ENCODE measurements at places on chromosomes 1 and 21. TPM values are rescaled to one million over a fixed set of nuclear protein-coding genes. Genes with fewer than 3 reads are reported as not detected.

Gene PLA2G2A
- 6.2 TPM for total RNA-seq

Gene TMCO1
- total RNA-seq: 28.7 TPM

Gene CELA2A
- total RNA-seq: not detected

GRCh38 chr1:30527511-30528140, 195.8 kb downstream of the MATN1 start:
- H3K4me1 ChIP-seq: peaks cover 46% of the 10 kb centered on the region
- H3K4me3 ChIP-seq: no peak overlapping the region
- peak; percentile 71 for DNase-seq
- H3K36me3 ChIP-seq: no peaks in the 10 kb centered on the region
- peak overlapping the region; percentile 91 for H3K27ac ChIP-seq

DNA sequence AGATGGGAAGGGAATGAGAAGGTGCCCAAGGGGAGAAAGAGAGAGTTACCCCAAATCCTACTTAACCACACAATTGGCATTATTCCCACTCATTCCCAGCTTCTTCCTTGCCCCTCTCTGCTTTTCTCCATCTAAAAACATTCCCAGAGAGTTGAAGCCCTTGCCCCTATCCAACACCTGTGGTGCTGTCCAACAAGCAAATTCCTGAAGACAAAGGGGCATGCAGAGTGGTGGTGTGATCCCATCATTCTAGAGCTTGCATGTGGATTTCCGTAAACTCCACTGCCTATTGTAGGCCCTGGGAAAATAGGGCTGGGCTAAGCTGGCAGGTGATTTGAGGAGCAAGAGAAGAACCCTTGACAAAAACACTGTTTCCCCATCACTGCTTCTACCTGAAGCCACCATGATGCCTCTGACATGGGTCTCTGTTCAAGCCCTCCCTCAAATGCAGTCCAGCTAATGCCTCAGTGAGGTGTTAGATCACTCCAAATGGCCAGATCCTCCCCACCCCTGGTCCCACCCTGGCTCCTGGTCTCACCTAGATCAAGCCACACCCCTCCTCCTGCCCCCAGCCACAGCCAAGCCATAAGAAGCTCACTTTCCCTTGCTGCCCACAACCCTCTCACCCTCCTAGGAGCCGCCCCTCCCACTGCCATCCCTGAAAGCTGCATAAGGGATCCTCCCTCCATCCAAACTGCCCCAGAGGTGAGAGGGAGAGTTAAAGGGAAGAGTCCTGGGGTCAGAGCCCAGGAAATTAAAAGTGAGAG, 29.5 kb downstream of the SYT2 start:
- H3K4me1 ChIP-seq: no peaks in the 10 kb centered on the region
- H3K36me3 ChIP-seq: no peaks in the 10 kb centered on the region
- peaks cover 23% of the 10 kb centered on the region for H3K27me3 ChIP-seq
- no peak overlapping the region for H3K4me3 ChIP-seq

DNA sequence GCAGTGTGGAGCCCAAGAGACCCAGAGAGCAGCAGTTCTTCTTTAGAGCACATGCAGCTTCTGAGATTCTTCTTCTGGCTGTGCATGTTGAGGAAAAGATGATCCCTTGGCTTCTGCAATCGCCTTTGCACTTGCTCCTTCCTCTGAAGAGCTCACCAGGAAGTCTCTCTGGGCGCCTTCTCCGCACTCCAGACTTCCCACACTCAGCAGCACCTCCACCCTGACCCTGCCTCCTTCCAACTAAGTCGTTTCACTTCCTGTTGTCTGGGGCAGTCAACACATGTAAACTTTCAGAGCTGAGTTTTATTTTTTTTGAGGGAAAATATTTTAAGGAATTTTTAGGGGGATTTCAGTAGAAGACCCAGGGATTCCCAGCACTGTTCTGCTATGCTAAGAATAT, 73.4 kb upstream of the F3 start:
- DNase-seq: no peak
- no peaks in the 10 kb centered on the region for H3K36me3 ChIP-seq
- no peaks in the 10 kb centered on the region for H3K27me3 ChIP-seq
- no peak overlapping the region for H3K27ac ChIP-seq
